ENCODE measurements at places on chromosomes 7 and 10.

- no peak for DNase-seq
Measured at GRCh38 chr7:137798073-137798763, 48.6 kb downstream of the DGKI start.

GRCh38 chr7:151172273-151173141, 5.0 kb upstream of the GBX1 start:
- DNase-seq = peak; percentile 60

DNA sequence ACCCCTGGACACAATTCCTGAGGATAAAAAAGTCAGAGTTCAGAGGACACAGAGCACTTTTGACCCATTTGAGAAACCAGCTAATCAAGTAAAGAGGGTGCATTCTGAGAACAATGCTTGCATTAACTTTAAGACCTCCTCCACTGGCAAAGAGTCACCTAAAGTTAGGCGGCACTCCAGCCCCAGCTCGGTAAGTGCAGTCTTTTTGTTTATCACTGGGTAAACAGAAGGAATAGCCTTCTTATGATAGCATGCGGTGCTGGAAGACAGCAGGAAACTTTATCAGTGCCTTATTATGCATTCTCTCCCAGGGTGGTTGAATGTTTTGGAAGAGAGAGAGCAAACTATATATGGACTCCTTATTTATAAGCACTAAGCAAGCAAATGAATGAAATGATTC, 130.5 kb downstream of the CDK14 start:
- no peak for DNase-seq

- DNase-seq = no peak
Measured at GRCh38 chr10:104300736-104301292, 31.8 kb downstream of the GSTO2 start.

GRCh38 chr10:15725603-15726002, 5.9 kb upstream of the ITGA8 start:
- no peak for DNase-seq

DNA sequence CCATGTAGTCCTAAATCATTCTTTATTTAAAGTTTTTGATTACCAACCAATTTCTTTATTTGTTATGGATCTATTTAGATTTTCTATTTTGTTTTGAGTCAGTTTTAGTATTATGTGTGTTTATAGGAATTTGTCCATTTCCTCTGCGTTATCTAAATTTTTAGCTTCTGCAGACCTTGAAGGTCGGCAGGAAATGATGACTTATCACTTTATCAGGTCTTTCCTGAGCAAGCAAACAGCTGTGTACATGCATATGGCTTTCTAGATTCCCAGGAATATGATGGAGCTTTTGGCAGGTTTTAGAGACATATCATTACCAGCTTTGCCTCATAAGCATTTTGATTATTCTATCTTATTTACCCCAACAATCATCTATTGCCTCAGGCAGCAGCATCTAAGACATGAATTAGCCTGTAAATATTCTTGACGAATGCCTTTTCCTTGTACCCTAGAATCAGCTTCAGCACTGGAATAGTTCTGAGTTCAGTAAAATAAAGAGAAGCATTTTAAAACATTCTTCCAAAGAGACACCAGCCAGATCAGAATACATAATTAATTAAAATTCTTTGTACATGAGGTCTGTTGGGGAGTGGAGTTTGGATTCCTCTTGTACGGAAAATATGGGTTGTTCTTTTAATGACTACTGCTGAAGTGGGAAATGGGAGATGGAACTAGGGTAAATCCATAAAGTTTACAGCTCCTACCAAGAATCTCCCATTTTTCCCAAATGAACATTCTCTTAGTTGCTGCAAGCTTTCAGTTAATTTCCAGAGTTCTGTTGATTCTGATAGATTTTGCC, 408.8 kb upstream of the SEMA3C start:
- DNase-seq = no peak

DNA sequence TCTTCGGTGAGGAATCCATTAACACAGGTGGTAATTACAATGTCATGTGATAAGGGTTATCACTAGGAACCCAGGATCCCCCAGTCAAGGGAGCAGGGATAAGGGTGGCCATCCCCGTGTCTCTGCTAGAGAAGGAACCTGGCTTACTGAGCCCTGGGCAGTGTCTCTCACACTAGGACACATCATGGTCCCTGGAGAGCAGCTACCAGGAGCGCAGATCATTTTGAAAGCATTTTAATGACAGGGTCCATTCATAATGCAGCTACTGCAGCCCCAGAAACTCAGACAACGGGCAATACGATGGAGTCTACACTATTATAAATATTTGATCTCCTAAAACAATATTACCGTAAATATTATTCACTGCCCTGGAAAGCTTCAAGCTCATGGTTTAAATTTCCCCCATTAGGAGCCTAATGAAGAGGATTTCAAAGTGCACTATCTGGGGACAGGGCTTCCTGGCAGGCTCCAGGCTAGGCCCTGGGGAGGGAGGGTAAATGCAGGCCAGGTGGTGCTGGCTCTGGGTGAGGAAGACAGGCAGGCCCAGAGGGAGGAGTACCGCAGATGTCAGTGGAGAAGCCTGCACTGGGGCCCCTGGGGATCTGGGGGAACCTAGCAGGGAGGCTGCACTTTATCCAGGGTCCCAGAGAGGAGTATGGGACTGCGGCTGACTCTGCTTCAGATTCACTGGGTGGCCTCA, 52.6 kb upstream of the LOXL4 start:
- DNase-seq = no peak

GRCh38 chr7:128827971-128828711, 2.1 kb upstream of the FLNC start:
- no peak for DNase-seq

- DNase-seq = no peak
Measured at GRCh38 chr7:116231949-116232348, 21.6 kb downstream of the TES start.

- no peak for DNase-seq
Measured at GRCh38 chr7:22660293-22660692, 66.7 kb upstream of the IL6 start.

GRCh38 chr10:36730316-36730715, 395.1 kb upstream of the ANKRD30A start:
- no peak for DNase-seq

DNA sequence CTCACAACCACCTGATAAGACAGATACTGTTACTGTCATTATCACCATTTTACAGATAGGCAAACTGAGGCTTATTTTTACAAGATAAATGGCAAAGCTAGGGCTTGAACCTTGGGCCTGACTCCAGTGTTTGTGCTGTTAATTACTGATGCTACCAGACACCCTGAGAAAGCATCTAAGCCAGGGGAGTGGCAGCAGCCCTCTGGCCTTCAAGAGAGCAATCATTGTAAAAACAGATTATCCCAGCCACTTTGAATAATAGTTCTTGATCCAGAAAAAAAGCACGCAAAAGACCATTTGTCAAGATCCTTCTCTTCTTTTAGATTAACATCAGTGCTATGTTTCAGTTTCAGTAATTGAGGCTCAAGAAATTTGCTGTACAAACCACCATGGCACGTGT, 109.5 kb downstream of the PLCE1 start:
- DNase-seq = no peak

DNA sequence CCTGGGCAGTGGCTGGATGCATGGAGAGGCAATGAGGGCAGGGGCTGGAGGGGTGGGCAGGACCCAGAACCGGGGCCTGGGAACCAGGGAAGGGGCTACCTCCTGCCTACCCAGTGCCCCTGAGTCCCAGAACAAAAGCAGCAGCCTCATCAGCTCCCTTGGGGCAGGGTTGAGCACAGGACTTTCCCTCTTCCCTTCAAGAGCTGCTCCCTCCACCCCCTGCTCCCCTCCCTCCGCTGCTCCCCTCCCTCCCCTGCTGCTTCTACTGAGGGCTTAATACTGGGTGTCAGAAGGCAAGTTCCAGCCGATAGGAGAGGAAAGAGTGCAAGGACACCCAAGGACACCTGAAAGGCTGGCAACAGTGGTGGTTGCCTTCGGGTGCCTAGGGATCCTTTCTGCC, 28.2 kb upstream of the INMT start:
- no peak for DNase-seq

DNA sequence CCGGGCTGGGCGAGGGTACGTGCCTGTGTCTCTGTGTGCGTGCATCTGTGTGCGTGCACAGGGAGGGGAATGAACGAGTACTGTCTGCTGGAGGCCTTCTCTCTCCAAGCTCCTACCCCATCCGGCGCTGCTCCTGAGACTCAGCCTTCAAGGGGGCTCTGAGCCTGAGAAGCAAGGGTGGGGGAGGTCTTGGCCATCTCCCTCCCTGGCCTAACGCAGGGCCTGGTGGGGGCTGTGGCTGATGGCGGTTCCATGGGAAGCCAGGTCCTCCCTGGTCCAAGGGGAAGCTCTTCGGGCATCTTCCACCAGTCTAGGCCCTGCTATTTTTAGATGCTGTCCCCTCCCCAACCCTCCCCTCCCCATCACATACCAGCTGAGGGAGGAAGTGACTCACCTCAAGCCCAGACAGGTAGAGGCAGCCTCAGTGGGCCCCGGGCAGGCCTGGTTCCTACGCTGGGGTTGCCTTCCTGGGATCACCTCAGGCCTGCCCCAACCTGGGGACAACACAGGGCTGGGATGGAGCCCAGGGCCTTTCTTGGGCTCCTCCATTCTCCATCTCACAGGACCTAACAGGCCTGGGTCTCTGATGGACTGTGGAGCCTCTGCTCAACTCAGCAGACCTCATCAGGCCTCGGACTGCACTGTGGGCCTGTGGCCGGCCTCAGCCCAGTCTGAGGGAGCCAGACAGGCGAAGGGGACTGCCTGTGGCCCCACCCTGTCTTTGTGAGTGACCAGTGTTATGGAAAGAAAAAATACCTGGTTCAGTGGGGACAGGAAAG, 32.2 kb downstream of the DNAJB12 start:
- DNase-seq = no peak

Measured in stimulated activated CD8-positive, alpha-beta memory T cell treated with anti-CD3 and anti-CD28 coated beads, Interleukin-7, amount 100 ng/mL, for 1 hour (primary cell).